Stimulated activated CD8-positive, alpha-beta memory T cell treated with anti-CD3 and anti-CD28 coated beads, Interleukin-12 subunit alpha, Interleukin-12 subunit beta, amount 100 ng/mL, for 1 hour (primary cell): ENCODE measurements at places on chromosomes 7 and 10.

DNA sequence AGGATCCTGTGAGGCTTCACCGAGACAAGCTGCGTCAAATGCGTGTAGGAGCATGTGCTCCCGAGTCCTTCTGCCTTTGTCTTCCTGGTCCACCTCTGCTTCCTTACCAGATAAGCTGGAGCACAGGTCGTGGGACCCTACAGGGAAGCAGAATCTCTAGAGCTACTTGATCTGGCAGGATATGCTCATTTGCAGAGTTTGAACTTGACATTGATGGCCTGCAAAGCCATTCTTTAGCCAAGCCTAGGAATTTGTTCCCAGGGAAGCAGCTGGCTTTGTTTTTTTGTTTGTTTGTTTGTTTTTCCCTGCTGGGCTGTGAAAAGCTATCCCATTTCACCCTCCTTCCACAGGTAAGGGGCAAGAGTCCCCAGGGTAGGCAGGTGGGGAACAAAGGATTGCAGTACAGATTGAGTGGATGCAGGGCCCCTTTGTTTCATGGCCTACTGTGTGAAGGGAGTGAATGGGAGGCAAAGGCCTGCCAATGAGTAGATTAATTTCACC, 200.0 kb upstream of the BMPER start:
- DNase-seq: no peak

DNA sequence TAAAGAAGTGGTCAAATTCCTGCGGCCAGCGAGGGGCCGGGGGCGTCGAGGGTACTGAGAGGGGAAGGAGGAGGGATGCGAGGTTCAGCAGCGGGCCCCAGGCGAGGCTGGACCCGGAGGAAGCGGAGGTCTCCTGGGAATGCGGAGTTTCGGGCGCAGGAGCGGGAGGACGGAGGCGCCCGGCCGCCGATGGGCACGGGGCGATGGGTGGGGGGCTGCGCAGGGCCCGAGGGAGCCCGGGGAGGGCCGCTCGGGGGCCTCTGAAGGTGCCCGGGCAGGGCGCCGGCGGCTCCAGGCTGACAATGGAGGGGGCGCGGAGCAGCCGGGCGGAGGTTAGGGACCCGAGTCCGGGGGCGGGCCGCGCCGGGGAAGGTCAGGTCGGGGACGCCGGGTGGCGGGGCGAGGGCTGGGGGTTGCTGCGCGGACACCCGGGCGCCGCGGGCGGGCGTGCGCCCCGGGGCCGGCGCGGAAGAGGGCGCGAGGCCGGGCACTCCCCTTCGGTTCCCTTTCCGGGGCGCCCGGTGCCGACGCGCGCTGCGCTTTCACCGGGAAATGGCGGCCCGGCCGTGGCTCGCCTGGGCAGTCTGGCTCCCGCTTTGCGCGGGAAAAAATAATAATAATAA, 683 bp downstream of the MACROH2A2 start:
- no peak for DNase-seq

DNA sequence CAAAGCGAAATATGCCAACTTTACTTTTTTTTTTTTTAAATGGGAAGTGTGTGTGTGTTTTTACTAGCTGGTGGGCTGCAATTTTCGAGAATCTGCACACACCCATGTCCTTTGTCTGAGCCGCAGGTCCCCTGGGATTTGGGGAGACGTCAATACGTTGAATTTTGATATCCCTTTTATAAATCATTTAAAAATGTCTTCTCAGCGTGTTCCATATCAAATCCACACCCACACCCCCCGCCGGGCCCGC, 404 bp upstream of the FMC1 start:
- DNase-seq: no peak

DNA sequence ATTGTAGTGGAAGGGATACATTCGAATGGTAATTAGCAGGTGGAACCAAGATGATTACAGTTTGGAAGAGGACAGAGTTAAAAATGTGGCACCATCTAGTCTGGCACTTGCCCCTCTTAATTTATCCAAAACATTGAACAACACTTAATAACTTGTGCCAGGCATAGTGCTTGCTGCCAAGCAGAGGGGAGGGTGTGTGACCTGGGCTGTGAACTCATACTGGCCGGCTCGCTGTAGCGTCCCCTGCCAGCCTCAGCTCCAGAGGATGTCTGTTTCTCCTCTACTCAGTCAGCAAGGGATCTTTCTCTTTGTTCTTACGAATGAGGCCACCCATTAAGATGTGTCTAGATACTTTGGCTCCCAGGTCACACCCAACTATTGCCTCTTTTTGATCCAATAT, 179.4 kb upstream of the INHBA start:
- DNase-seq: no peak

DNA sequence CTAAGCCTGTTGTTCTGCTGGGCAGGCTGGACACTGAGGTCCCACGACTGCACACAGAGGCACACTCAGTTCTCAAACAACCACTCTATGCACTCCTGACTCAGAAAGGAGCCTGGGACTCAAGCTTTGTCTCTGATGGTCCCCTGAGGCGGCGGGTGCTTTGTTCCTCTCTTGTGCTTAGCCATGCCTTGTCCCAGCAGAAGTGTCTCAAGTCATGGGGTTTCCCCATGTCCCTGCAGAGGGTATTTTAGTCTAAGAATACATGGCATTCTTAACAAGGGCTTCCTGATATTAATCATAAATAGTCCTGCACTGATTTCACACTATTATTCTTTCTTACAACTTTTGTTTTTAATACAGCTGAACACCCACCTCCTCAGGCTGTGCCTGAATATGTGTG, 72.5 kb downstream of the CXCL12 start:
- no peak for DNase-seq

DNA sequence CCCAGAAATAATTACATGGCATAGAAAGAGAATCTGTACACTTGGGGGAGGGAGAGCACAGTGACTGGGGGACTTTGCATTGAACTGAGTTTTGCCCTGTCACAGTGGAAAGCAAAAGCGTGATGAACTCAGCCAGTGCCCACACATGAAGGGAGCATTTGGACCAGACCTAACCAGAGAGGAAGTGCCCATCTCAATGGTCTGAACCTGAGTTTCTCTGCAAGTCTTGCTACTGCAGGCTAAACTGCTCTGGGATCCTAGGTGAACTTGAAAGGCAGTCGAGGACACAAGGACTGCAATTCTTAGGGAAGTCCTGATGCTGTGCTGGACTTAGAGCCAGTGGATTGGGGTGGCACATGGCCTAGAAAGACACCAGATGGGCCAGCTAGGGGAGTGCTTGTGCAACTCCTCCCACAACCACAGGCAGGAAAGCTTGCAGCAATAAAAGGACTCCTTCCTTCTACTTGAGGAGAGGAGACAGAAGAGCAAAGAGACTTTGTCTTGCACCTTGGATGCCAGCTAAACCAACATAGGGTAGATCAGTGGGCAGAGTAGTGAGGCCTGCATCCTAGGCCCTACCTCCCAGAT, 259.0 kb downstream of the GRM8 start:
- no peak for DNase-seq

DNA sequence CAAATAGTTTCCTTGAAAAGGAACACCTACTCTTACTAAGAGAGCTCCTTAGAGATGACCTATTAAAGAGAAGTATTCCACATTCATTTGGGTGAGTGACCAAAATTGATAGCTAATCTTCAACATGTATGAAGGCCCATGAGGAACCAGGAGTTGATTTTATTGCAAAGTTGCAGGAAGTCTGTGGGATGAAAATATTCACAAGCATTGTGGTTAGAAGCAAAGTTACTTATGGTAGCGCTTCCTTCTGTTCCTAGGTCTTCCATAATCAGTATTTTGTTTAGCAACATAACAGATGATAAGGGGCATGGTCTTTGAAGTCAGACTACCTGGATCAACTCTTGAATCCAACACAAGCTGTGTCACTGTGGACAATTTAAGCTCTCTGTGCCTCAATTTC, 164.5 kb downstream of the DGKB start:
- no peak for DNase-seq

- DNase-seq: no peak
Measured at GRCh38 chr10:43054593-43054992, 22.3 kb upstream of the RET start.

- no peak for DNase-seq
Measured at GRCh38 chr10:104707602-104708459, 66.7 kb downstream of the SORCS3 start.

- DNase-seq: no peak
Measured at GRCh38 chr7:39851466-39852045, 98.5 kb upstream of the CDK13 start.

GRCh38 chr7:106864298-106865081, 592 bp upstream of the PIK3CG start:
- no peak for DNase-seq

GRCh38 chr10:79488336-79488735, 24.0 kb upstream of the EIF5AL1 start:
- no peak for DNase-seq

- DNase-seq: no peak
Measured at GRCh38 chr7:28778786-28779185, 179.3 kb downstream of the TRIL start.

DNA sequence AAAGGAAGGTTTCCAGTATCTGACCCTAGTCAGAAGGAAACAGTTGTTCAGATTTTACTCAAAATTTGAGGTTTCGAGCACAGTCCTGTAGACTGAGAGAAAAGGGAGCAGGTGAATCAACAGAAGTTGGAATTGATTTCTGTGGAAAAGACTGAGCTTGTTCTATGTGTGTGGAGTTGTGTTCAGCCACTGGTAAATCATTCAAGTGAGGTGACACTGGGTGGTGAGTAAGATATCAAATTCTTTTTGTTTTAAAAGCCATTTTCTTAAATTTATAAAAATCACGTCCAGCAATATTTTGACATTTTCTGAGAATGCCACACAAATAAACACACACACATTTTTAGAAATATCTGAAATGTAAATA, 165.1 kb downstream of the HGF start:
- no peak for DNase-seq

- no peak for DNase-seq
Measured at GRCh38 chr10:48520594-48520993, 84.3 kb downstream of the ARHGAP22 start.

DNA sequence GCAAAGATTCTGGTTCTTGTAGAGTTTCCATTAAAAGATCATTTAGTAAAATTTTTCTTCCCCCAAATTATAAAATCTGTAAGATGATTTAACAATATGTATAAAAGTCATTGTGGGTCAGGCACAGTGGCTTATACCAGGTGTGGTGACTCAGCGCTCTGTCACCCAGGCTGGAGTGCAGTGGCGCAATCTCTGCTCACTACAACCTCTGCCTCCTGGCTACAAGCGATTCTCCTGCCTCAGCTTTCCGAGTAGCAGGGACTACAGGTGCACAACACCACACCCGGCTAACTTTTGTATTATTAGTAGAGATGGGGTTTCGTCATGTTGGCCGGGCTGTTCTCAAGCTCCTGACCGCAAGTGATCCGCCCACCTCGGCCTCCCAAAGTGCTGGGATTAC, 68.0 kb downstream of the SEPTIN14 start:
- DNase-seq: no peak

- DNase-seq: no peak
Measured at GRCh38 chr7:3240826-3241430, 60.1 kb upstream of the SDK1 start.

DNA sequence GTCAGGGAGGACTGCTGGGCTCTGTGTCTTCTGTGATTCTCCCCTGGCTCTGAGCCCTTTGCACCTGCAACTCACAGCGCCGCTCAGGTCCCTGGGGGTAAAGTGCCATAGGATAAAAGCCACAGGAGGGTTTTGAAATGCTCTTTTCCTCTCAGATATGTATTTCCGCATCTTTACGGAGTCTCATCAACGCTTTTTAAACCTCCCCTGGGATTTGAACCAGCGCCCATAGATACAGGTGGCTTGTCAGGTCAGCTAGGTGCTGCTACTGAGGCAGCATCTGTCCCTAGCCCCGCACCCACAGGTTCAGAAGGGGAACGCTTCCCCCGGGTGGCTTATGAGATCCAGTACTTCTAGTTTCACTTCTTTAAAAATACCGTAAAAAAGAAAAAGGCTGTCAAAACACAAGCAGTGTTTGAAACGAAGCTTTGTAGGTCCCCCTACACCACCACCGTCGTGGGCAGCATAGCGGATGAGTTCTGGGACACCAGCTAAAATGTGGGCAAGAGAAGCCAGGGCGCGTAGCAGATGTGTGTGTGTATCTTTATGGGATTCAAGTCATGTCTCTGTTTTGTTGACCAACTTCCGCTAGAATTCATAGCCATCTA, 173.5 kb downstream of the CUX1 start:
- DNase-seq: no peak

GRCh38 chr7:102872460-102872859, 40.3 kb upstream of the LRRC17 start:
- DNase-seq: no peak
